NB4 (cell line): ENCODE measurements at places on chromosomes 5 and 9.

DNA sequence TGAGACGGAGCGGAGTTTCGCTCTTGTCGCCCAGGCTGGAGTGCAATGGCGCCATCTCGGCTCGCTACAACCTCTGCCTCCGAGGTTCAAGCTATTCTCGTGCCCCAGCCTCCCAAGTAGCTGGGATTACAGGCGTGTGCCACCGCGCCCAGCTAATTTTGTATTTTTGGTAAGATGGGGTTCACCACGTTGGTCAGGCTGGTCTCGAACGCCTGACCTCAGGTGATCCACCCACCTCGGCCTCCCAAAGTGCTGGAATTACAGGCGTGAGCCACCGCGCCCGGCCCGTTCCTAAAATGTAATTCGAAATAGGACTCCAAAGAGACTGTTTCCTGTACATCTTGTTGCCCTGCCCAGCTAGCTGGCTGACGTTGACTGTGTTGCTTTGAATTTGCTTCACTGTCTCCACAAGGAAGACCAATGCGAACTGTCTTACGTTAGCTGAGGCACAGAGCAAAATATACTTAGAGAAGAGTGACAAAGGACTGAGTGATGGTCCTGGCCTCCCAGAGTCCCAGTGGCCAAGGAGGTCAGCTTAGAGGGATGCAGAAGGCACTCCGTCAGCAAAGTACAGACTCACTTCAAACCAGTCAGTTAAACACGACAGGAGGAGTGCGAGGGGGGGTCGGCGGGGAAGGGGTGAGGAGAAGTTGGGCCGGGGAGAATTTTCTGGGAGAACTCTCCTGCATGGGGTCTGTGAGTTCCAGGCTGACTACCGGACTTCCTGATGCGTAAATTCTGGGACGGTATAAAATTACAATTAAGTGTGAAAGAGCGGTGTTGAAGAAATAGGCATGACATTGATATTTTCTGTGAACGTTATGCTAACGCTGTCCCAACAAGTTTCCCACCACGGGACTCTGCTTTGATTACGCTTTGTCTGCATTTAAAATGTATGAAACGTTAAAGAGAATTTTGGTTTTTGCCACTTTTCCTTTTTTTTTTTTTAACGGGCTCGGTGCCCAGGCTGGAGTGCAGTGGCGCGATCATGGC, 6.8 kb upstream of the TRIM41 start:
- peak; percentile 67 for DNase-seq

- DNase-seq, result no peak
These were observed 165.3 kb downstream of the ZNF608 start for GRCh38 chr5:124580925-124581737.

GRCh38 chr5:82480331-82480730, 202.2 kb upstream of the RPS23 start:
- no peak for DNase-seq

GRCh38 chr9:14327036-14327435, 13.1 kb upstream of the NFIB start:
- DNase-seq, result no peak

- no peak for DNase-seq
These were observed 115.2 kb upstream of the LHFPL2 start for GRCh38 chr5:78763659-78764189.

- no peak for DNase-seq
These were observed 1.7 kb upstream of the EGFL7 start for GRCh38 chr9:136660971-136661550.

- DNase-seq, result no peak
These were observed 7.1 kb upstream of the TMEM215 start for GRCh38 chr9:32776201-32776600.

DNA sequence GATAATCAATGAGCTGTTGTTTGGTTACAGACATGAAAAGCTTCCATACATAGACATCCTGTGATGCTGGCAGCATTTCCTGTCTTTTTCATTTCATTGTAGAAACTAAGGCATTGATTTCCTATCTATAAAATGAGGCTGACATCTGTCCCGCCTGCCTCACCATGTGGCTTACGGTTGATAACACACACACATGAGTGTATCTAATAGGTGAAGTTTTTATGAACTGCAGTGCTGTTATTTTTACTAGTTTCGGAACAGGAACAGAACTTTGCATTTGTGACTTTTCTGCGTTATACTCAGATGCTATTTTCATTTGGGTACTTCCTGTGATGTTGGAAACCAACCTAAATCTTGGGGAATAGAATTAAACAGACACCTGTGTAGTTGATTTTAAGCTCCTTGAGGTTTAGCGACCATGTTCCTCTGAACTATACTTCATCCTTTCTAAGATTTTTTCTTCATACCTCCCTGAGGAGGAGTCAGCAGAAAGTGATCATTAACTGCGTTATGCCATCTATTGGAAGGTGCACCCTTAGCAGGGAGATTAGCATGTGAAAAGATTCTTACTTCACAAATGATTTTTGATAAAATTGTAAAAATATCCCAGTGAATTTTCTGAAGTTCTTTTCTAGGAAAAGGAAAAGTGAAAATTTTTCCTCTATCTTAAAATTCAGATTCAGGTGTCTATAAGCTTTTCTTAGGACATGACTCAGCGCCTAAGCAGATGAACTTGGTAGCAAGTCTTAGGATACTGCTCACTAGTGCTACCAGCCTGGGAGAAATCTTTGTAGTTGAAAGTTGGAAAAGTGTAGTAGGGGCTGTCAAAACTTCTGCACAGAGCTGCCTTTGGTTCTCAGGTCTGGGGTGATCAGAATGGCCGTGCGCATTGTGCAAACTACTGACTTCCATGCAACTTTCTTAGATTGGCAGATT, 134.5 kb downstream of the TRIO start:
- no peak for DNase-seq

DNA sequence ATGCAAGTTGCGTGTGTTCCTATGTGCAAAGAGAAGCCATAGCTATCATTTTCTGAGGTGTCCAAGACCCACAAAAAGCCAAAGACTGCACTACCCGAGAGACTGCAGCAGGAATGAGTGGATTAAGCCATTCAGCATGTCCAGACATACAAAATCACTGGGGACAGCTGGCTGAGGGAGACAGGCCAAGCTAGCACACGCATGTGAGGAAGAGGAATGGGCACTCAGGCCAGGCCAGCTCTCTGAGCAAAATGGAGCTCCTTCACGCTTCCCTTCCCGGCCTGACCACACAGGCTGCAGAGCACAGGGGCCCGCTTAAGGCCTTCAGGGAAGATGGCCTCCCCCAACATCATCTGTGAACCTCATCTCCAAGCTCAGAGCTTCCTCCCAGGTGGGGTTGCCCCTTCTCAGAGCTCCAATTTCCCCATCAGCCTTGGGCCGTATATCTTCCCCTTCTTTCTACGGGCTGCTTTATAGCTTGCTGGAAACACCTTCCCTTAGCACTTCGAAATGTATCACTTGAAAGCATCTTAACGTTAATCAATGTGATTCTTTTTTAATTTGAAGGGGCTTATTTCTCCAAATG, 8.4 kb downstream of the DCANP1 start:
- DNase-seq, result no peak

DNA sequence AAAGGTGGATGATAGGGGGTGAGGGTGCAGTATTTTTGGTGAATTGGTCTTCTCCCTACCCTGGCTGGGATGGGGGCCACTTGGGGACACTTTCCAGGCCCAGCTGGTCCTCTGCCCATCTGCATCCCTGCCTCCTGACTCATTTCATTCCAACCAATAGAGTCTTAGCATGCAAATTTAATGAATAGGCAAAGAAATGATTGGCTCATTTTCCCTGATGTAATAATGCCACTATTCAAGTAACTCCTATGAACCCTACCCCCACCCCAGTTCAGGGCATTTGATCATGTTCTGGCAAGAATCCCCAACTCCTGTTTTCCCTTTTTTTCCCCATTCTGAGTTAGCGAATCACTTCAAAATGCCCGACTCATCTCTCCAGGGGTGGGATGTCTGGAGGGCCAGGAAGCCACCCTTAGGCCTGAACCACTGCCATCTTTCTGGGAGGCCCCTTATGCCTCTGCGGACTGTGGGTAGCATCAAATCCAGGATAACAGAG, 56.7 kb downstream of the PCDH1 start:
- DNase-seq, result peak; percentile 62

DNA sequence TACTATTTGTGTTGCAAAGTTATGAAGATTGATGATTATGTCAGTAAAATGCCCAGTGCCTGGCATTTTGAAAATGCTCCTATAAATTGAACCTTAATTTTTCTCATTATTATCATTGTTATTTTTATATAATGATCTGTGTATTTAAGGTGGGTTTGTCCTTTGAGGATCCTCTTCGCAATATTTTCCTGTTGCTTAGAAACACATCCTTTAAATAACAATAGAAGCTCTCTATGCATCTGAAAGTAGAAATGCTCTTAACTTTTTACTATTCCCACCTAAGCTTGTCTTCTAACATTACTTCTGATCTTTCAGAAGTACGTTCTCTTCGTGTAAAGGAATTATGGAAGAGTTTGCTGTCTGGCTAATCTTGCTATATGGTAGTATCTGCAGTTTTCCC, 214.7 kb upstream of the TLX3 start:
- no peak for DNase-seq
